ENCODE measurements at places on chromosomes 3 and 15.

DNA sequence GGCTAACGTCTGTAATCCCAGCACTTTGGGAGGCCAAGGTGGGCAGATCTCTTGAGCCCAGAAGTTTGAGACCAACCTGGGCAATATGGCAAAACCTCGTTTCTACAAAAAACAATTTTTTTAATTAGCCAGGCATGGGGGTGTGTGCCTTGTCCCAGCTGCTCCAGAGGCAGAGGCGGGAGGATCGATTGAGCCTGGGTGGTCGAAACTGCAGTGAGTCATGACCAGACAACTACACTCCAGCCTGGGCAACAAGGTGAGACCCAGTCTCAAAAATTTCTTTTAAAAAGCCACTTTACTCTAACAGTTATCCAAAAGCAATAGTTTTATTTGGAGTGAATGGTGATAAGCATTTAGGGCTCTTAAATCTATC is 12.5 kb downstream of the TRIM59 start:
- DNase-seq = no peak

- DNase-seq = no peak
Measured at GRCh38 chr3:177336873-177337450, 139.7 kb upstream of the TBL1XR1 start.

GRCh38 chr3:114687151-114687550 is 393.3 kb downstream of the TIGIT start:
- no peak for DNase-seq

DNA sequence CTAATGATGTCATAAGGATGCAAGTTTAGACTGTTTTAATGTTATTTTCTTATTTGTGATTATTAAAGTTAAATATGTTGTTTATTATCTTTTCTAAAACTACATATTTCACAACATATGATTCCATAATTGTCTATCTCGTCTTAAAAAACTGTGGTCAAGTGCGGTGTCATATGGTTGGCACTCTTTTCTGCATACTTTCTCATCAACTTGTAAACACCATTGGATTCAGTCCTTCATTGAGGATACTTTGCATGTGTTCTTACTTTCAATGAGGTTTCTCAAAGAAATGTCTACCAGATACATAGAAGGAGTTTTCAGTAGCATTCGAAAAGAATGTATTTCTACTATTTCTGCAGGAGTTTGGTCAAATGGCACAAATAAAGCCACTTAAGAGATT is 22.0 kb upstream of the ALPK3 start:
- no peak for DNase-seq

- no peak for DNase-seq
Measured at GRCh38 chr15:70424937-70425411, 327.3 kb upstream of the TLE3 start.

Measured in NCI-H187 treated with DMSO at 0.1 percent for 48 hours (cell line).